Temporal lobe (tissue), 4 donors: ENCODE measurements at places on chromosomes 6 and 20. TPM values are rescaled to one million over a fixed set of nuclear protein-coding genes. Genes with fewer than 3 reads are reported as not detected.

Gene PRDM1
- total RNA-seq, result 1.7 TPM

Gene NKX2-2
- 0.98 TPM for total RNA-seq

Gene VGLL2
- not detected for total RNA-seq

Gene TSPYL1
- 96.6 TPM for total RNA-seq

Gene RBPJL
- not detected for total RNA-seq

Gene DSP
- 9.3 TPM for total RNA-seq

Gene TEAD3
- total RNA-seq, result 0.74 TPM

Gene PPP1R16B
- total RNA-seq, result 10.1 TPM

Gene DUSP15
- total RNA-seq, result 4.4 TPM

Gene PRR18
- total RNA-seq, result 0.25 TPM

Gene TRIM15
- not detected for total RNA-seq

Gene VSX1
- under 0.01 TPM for total RNA-seq

Gene LGSN
- 0.25 TPM for total RNA-seq

Gene SOX12
- total RNA-seq, result 15.0 TPM

Gene MROH8
- 3.2 TPM for total RNA-seq

Gene BNIP5
- 0.25 TPM for total RNA-seq
